ENCODE measurements at places on chromosomes 5 and 9.

GRCh38 chr9:84456527-84456926 is 116.0 kb upstream of the SLC28A3 start:
- DNase-seq = no peak

DNA sequence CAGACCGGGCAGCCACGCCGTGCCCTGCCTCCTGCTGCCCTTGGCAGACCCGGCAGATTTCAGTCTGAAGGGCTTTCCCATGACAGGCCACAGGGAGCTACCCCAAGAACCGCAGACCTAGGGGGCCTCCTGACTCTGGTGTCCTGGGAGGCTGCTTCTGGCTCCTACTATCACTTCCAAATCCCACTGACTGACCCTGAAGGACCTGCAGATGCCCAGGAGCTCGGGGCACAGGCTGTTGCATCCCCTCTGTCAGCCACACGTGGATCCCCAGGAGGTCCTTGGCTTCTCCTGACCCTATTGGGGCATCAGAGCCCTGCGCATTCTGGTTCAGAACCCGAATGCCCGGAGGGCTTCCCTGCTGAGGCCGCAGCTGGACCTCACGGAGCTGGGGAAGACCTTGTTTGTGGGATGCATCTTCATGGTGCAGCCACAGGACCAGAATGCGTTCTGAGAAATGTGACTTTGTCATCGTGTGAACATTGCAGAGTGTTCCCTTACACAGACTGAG is 81.3 kb upstream of the IRX4 start:
- DNase-seq = no peak

GRCh38 chr5:42569953-42570548 is 146.8 kb downstream of the GHR start:
- no peak for DNase-seq

- no peak for DNase-seq
Measured at GRCh38 chr9:78122631-78123030, 91.0 kb upstream of the GNAQ start.
